Vagina (tissue), 2 donors: ENCODE measurements at places on chromosomes 1 and 21.
A peak's percentile ranks its signal among the peaks of the same experiment; 100 is the strongest.

- no peaks in the 10 kb centered on the region for H3K27me3 ChIP-seq
- no peak overlapping the region for H3K4me3 ChIP-seq
- no peaks in the 10 kb centered on the region for H3K4me1 ChIP-seq
- H3K27ac ChIP-seq, result no peak overlapping the region
These were observed 41.5 kb downstream of the LHX4 start for GRCh38 chr1:180271272-180272255.

DNA sequence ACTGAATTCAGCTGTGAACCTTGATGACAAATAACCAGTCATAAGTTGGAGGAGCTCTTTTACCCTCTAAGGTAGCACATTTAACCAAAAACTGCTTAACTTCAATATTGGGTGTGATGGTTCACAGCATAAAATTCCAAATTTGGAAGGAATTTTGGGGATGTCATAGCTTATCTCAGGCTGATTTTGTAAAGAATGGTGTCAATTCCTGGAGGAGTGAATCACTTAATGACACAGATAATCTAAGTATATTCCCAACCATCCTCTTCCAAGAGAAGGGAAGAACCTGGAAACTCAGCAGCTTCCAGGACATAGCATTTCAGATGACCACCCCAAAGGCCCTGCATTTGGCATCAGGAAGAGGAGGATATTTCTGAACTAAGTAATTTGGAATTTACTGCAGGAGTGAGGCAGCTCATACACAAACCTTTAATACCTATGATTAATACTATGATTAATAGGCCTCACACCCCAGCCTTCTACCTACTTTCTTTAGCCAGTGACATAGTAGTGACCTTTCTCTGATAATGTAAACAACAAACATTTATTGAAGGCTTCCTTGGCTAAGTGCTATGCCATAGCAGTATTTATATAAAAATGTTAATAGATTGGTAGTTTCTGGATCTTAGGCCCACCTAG, 14.5 kb downstream of the GLUL start:
- H3K36me3 ChIP-seq, result no peaks in the 10 kb centered on the region
- H3K4me1 ChIP-seq, result peaks cover 7% of the 10 kb centered on the region
- no peak overlapping the region for H3K4me3 ChIP-seq
- H3K27me3 ChIP-seq, result no peaks in the 10 kb centered on the region
- DNase-seq, result no peak
- no peak overlapping the region for H3K27ac ChIP-seq

DNA sequence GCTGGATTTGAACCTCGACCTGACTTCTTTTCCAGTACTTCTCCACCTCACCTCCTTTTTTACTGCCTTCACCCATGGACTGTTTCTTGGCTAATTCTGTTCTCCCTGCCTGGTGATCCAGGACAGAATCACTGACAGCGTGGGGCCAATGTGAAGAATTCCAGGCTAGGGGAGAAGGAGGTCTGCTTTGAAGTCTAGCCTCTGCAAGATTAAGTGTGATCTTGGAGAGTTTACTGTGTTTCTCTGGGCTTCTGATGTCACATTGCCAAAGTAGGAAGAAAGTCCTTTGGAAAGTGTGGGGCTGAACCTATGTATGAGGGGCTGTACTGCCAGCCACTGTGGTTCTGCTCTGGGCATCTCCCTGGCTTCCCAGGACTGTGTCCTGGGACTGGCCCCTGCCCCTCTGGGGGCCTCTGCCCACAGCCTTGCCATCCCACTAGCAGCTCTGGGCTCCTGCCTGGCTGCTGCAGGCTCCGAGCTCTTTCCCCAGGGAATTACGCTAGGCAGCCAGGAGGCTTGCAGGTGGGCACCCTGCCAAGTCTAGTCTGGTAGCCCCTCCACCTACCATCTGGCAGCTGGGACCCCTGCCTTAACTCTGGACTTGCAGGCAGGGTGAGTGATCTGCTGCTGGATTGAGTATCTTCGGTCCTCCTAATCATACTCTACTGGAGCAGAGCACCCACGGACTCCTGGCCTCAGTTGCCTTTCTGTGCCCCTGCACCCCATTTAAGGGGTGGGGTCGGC, 52.2 kb downstream of the YARS1 start:
- no peak overlapping the region for H3K4me3 ChIP-seq
- H3K27ac ChIP-seq, result peak overlapping the region; percentile 48
- DNase-seq, result no peak
- peaks cover 71% of the 10 kb centered on the region for H3K4me1 ChIP-seq

GRCh38 chr1:175045519-175045918, 22.1 kb upstream of the TNN start:
- no peaks in the 10 kb centered on the region for H3K27me3 ChIP-seq
- H3K4me3 ChIP-seq, result no peak overlapping the region
- H3K27ac ChIP-seq, result no peak overlapping the region

- DNase-seq, result no peak
- H3K27me3 ChIP-seq, result no peaks in the 10 kb centered on the region
- no peak overlapping the region for H3K4me3 ChIP-seq
- no peaks in the 10 kb centered on the region for H3K4me1 ChIP-seq
- no peak overlapping the region for H3K27ac ChIP-seq
- peaks cover 27% of the 10 kb centered on the region for H3K36me3 ChIP-seq
These were observed 20.0 kb downstream of the SLC16A4 start for GRCh38 chr1:110370827-110371226.

DNA sequence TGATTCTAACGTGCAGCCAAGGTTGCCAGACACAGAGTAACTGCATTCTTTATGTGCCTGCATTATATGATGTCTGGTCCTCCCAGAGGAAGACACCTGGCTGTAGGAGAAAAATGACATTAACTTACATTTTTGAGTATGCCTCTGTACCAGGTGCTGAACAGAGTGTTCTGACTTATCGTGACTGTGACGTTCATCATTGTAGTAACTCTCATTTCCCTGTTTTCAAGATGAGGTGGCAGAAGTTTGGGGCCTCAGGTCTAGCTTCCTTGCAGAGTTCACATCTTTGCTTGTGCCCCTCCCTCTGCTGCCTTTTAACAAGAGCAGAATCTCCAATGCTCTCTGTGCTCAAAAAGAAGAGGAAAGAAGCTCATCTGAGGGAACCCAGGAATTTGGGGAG, 488.0 kb downstream of the AJAP1 start:
- no peaks in the 10 kb centered on the region for H3K27me3 ChIP-seq
- H3K36me3 ChIP-seq, result no peaks in the 10 kb centered on the region
- no peak for DNase-seq
- H3K27ac ChIP-seq, result no peak overlapping the region

DNA sequence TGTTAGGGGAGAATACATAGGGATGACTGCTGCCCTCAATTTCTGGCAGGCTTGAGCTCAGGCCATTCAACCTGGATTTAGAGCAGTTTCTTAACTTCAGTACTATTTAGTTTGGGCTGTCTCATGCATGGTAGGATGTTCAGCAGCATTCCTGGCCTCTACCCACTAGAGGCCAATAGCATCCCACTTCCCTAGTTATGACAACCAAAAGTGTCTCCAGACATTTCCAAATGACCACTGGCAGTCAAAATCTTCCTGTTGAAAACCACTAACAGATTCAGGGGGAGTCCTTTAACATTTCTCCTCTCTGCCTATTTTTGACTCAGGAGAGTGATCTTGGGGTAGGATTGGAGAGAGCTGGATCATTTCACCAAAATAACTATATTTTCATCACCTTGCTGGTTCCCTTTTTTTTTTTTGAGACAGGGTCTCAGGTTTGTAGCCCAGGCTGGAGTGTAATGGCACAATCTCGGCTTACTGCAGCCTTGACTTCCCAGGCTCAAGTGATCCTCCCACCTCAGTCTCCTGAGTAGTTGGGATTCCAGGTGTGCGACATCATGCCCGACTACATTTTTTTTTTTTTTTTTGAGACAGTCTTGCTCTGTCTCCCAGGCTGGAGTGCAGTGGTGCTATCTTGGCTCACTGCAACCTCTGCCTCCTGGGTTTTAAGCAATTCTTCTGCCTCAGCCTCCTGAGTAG, 8.7 kb downstream of the GNAT2 start:
- no peaks in the 10 kb centered on the region for H3K27me3 ChIP-seq
- H3K36me3 ChIP-seq, result no peaks in the 10 kb centered on the region
- no peaks in the 10 kb centered on the region for H3K4me1 ChIP-seq
- H3K27ac ChIP-seq, result no peak overlapping the region
- H3K4me3 ChIP-seq, result no peak overlapping the region

DNA sequence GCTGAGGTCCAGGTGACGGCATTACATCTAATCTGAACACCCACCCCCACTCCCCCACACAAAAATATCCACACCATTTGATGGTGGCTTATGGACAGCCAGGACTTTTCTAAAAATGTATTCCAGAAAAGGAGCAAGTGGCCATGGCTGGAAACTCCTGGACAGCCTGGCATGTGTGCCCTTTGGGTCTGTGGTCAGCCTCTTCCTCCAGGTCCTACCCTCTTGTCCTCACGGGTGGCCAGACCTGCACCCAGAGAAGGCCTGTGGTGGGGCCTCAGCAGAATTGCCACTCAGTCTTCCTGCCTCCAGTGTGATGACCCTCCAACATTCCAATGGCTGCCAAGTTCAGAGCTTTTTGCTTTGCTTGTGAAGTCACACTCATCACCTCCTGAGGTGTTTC, 600.6 kb downstream of the AJAP1 start:
- no peaks in the 10 kb centered on the region for H3K27me3 ChIP-seq
- H3K4me1 ChIP-seq, result no peaks in the 10 kb centered on the region
- no peak overlapping the region for H3K27ac ChIP-seq
- H3K36me3 ChIP-seq, result no peaks in the 10 kb centered on the region

DNA sequence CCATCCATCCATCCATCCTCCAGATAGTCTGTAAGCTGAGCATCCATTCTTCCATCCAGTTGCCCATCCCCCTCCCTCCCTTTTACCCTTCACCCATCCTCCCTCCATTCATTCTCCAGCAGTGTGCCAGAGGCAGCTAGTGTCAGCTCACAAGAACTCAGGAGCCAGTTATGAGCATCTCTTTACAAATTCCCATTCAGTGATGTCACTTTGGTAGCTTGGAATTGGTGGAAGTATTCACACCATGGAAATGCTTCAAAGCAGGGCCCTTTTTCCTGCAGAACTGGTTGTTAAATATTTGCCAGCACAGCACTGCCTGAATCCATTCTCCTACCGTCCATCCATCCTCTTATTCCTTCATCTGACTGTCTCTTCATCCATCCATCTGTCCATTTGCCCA, 72.5 kb downstream of the ARHGEF10L start:
- H3K27me3 ChIP-seq, result no peaks in the 10 kb centered on the region
- no peak for DNase-seq
- no peaks in the 10 kb centered on the region for H3K36me3 ChIP-seq
- peaks cover under 1% of the 10 kb centered on the region for H3K4me1 ChIP-seq
- no peak overlapping the region for H3K4me3 ChIP-seq
- no peak overlapping the region for H3K27ac ChIP-seq

DNA sequence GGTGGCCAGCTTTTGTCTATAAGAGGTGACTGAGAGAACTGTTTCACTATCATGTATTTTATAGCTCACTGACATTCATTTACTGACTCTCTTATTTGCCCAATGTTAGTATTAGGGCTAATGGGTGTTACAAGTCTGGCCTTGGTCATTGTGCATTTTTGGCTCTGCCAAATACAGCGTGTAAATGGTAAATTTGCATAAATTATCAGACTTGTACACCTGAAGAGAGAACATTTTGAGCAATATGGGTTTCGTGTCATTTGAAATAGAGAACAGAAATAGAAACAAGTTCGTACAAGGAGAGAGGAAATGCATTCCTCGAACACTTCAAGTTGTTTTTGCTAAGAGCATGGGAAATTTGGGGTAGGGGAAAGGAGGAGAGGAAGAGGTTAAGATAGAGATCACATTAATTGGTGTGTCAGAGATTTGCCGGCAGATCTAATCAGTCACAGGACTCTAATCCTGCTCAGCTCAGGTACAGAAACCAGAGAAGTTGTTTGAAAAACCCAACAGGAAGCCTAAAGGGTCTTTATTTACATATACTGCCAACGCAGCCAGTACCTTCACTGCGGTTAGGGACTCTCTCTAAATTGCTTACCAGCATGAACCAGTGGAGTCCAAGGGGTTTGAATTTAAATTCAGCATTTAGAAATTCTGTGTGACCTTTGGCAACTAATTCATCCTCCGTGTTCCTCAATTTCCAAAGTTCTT, 261.5 kb downstream of the GPATCH2 start:
- DNase-seq, result no peak
- no peaks in the 10 kb centered on the region for H3K4me1 ChIP-seq
- no peak overlapping the region for H3K4me3 ChIP-seq
- no peak overlapping the region for H3K27ac ChIP-seq
- no peaks in the 10 kb centered on the region for H3K27me3 ChIP-seq

GRCh38 chr1:209802117-209802779, 3.7 kb downstream of the IRF6 start:
- H3K27me3 ChIP-seq, result no peaks in the 10 kb centered on the region
- no peak overlapping the region for H3K27ac ChIP-seq
- no peak overlapping the region for H3K4me3 ChIP-seq
- H3K36me3 ChIP-seq, result no peaks in the 10 kb centered on the region

DNA sequence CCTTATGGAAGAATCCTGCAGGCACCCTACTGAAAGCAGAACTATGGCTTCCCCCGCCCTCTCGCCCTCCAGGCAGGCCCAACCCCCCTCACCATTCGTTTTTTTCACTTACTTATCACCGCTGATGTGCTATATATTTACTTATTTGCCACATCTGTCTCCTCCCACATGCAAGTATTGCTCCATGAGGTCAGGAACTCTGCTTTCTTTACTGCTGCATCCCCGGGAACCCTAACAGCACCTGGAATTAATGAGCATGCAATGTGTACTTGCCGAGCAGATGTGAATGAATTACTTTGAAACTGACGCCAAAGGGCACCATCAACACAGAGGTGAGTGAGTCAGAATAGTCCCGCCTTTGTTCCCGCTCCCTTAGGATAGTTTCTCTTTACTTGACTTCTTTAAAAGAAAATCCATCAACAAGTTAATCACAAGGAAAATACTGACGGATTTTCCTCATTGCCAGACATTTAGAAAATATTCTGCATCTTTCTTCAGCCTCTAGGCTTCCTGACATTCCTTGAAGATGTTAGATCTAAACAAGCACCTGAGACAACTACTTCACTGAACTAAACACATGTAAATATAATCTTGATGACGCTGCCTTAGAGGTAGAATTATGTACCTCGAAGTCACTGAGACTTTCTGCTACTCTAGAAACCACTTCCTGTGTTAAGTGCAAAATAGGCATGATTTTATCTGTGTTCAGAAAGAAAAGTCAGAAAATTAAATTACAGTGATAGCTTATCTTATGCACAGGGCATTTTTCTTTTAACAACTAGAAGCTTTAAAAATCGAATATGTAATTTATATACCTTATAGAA, 17.5 kb upstream of the RAB4A start:
- DNase-seq, result no peak
- no peak overlapping the region for H3K4me3 ChIP-seq
- peaks cover 10% of the 10 kb centered on the region for H3K4me1 ChIP-seq
- H3K27ac ChIP-seq, result no peak overlapping the region
- H3K36me3 ChIP-seq, result no peaks in the 10 kb centered on the region
